Activated naive CD4-positive, alpha-beta T cell treated with anti-CD3 and anti-CD28 coated beads, Interleukin-2, amount 50 U/mL, for 72 hours (primary cell): ENCODE measurements at places on chromosomes 2 and 18.

DNA sequence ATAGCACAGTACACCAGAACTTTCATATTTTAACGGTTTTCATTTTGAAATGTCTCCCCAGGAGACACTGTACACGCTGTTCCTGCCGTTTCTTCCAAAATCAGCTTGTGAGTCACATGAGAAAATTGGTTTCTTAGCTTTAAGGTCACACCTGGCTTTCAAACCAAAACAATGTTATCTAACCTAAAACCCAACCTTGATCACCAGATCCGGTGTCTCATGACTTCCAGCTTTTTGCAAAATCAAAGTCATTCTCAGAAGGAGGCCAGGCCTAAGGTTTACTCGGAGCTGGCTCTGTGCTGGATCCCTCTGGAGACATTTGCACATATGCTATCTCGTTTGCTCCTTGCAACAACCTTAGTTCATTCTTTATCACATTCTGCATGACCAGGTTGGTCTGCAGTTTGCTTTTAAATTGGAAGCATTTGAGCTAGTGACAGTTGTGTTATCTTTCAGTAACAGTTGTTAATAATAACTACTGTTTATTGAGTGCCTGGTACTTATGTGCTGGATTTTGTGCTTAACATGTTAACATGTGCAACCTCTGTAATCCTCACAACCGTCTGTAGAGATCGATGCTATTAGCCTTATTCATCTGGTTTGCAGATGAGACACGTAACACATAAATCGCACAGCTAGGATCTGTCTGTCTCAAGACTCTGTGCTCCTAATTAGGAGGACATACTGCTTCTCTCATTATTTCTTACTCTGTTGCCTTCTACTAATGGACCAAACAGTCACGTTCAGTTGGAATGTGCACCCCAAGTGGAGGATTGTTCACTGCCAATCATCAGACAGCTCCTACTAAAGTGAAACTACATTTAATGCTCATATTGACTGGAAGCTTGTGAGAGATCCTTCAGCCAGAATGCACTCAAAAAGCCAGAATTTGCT, 105.5 kb downstream of the RNF144A start:
- no peak for DNase-seq

DNA sequence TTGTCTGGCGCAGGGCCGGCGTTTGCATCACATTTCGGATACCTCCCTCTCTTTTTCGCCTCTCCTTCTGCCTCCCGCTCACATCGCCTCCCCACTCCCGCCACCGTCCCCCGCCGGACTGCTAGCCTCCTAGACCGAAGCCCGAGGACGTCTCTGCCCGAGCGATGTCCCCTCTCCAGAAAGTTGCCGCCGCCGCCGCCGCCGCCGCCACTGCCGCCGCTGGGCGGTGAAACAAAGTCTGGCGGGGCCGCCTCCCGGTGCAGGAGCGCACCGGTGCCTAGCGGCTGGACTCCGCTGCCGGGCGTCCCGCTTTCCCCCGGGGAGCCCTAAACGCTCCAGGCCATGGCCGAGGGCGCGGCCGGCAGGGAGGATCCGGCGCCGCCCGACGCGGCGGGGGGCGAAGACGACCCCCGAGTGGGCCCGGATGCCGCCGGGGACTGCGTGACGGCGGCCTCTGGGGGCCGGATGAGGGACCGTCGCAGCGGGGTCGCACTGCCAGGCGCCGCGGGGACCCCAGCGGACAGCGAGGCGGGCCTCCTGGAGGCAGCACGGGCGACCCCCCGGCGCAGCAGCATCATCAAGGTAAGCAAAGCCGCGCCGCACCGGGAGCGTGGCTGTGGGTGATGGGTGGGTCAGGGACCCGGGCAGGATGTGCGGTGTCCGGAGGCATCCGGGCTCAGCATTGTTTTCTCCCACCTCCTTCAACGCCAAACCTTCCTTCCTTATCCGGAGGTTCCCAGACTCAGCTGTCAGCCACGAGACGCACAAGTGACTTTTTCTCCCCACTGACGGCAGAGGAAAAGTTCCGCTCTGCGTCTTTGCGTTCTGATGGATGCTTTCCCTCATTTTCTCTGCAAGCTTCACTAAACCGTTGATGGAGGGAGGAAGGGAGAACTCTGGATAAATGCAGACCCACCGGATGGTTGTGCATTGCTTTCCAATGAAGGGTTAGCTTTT, 643 bp downstream of the PLCL1 start:
- DNase-seq = peak; percentile 53

- no peak for DNase-seq
Measured at GRCh38 chr2:64262071-64262470, 117.9 kb upstream of the PELI1 start.

DNA sequence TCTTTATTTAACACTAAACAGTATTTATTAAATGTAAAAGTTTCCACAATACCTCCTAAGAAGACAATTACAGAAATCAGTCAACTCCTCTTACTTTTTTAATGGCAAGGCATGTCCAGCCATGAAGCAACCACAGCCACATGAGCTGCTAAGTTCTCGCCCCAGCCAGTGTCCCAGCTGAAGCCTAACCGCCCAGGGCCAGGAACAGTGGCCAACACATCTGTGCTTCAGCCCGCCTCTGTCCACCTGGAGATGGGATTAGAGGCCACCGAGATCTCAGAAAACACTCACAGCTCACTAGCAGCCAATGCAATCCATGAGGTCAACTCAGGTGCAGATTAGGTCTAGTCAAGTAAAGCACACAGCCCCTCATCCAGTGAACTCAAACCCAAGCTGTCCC, 40.2 kb downstream of the PID1 start:
- no peak for DNase-seq

DNA sequence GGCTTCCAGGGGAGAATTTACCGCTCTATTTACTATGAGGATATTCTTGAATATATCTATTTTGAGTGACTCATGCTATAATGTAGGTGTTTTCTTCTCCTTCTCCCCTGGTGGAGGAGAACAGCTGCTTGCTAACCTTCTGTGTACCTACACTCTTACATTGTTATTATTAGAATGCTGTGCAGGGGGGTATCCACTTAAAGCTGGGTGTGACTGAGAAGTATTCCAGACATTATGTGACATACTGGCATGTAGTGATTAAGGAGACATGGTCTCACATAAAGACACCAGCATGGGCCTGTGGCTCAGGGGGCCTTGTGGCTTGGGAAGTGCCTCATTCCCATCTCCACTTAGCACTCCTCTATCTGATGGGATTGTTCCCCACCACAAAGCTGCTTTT, 287.9 kb downstream of the PTPRM start:
- DNase-seq = no peak

GRCh38 chr2:20343128-20343527, 7.5 kb downstream of the PUM2 start:
- DNase-seq = no peak

DNA sequence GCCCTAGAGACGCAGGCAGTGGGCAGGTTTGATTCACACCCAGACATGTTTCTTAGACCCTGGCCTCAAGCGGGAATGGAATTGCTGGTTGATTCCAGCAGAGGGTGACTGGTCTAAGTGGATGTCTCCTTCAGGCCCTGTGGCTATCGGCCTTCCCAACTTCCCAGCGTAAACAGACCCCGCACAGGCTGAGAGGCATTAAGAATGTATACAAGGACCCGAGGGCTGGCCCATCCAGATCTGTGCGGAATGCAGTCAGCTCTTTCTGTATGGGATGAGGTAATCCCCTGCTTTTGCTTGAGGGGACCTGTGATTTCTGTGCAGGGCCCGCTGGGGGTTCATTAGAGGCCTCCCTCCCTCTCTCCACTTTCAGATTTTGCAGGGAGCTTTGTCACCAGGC, 6.5 kb downstream of the ACKR3 start:
- no peak for DNase-seq

DNA sequence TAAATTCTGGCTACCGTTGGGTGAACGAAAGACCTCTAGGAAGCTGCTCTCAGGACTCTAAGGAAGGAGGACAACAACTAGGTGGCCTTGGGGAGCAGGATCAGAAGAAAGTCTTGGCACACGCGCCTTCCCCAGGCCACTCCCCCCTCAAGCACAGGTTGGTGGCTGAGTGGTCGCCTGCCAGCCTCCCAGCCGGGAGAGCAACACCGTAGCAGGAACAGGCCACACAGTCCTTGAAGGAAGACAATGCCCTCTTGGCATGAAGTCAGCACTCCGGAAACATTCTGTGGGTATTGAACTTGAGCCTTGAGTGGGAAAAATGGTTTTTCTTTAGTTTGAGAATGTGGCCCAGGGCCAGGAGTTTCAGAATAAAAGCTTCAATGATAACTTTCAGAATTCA, 87.4 kb upstream of the AGAP1 start:
- DNase-seq = no peak

GRCh38 chr2:26792720-26793119, 6.9 kb downstream of the CENPA start:
- no peak for DNase-seq

DNA sequence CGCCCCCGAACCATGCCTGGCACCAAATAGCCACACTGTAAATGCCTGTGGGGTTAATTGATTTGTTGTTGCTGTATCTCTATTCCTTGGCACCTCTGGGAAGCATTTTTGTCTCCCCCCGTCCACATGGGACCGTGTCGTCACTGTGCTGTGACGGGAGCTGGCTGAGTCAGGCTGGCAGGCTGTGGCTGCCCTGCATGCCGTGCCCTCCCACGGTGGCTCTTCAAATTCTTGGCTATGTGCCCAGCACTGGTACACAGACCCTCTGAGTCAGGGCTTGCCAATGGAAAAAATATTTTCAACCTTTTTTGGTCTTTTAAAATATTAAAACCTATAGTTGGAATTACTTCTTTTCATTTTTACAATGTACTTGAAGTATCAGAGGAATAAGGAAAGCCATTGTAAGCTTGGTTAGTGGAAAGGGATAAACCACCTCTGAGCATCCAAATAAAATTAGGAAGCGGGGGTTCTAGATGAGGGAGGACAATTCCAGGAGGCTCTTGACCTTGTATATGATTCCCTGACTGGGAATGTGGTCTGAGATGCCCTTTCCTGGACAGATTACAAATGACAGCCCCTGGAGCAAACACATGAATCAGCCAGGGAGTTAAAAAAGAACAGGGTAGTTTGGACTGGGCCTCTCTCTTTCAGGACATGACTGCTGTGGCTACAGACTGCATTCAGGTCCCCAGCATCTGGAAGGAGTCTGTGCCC, 59.4 kb downstream of the DGKD start:
- peak; percentile 70 for DNase-seq

DNA sequence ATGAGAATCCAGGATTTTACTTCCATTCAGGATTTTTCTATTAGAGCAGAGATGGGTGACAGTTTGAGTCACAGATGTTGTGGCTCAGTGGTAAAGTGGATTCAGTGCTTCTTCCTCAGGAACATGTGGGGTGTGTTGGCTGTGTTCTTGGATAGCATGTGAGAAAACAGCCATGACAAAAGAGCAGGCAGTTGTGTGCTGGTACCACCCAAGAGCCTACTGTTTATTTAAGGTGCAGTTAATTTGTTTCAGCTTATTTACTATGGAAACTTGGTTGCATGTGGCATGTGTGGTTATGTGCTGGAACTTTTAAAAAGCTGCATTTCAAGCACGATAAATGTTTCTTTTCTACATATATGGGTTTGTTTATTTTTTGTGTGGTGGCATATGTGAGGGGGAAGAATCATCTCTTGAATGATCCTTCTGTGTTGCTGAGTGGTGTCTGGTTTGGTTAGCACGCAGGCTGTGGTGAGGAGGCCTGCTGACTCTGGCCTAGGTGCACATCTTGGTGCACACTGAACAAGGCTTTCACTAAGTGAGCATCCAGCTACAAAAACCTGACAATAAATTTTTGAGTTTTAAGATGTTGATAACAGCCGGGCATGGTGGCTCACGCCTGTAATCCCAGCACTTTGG, 67.3 kb downstream of the SPTBN1 start:
- no peak for DNase-seq

- DNase-seq = peak; percentile 27
Measured at GRCh38 chr2:74379851-74380789, at the start of gene DCTN1. Gene DCTN1, minus strand, starts transcription at chr2:74380311. Its CDS starts 274 bp downstream, at chr2:74380037.

GRCh38 chr2:85131116-85131515, 2.1 kb upstream of the TCF7L1 start:
- DNase-seq = no peak

DNA sequence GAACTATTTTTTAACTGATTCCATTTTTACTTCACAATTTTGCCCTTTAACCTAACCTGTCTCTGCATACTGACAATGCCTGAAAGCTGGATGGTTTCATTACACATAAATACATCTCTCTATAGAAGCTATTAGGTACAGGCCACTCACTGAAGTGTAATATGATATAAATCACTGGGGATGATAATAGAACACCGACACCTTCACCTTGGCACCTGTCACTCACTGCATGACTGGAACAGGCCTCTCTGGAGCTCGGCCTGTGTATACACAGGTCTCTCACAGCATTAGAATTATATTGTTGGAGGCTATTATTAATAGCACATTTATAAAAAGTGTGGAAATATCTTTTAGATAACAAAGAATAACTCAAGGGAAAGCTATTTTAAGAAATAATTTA, 138.2 kb downstream of the TMEM131 start:
- DNase-seq = no peak
